ACHN (cell line): ENCODE measurements at places on chromosomes 2 and 18.

GRCh38 chr18:3603421-3604234 lies 153.7 kb downstream of the TGIF1 start:
- peak; percentile 96 for DNase-seq

DNA sequence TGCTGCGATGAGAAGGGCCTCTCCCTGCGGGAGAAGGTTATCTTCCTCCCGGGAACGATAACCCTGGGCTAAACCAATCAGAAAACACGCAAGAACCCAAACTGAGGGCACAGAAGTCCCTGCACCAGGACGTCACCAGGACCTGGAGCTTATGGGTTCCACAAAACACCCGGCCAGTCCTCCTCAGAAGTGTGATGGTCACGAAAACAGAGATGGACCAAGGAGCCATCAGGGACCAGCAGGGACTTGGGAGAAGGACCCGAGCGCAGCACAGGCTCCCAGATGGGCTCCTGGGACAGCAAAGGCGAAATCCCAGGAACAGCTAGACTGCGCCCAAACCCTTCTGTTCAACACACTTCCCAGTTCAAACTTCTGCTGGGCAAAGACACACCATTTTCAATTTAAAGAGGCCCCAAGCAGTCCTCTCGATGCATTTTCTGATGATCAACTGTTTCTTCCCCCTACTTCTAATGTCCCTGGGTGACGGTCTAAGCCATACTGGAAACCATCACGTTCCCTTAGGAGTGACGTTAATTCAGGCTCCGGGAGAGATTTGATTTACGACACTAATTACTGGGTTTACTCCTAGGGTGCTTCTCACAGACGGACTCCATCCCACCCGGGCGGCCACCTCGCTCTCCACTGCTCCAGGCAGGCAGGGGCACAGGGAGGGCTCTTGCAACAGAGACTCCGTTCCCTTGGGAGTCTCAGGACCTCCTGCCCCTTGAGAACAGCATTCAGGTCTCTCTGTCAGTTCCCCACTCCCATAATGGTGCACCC lies 29.2 kb downstream of the ZNF516 start:
- DNase-seq, result no peak

DNA sequence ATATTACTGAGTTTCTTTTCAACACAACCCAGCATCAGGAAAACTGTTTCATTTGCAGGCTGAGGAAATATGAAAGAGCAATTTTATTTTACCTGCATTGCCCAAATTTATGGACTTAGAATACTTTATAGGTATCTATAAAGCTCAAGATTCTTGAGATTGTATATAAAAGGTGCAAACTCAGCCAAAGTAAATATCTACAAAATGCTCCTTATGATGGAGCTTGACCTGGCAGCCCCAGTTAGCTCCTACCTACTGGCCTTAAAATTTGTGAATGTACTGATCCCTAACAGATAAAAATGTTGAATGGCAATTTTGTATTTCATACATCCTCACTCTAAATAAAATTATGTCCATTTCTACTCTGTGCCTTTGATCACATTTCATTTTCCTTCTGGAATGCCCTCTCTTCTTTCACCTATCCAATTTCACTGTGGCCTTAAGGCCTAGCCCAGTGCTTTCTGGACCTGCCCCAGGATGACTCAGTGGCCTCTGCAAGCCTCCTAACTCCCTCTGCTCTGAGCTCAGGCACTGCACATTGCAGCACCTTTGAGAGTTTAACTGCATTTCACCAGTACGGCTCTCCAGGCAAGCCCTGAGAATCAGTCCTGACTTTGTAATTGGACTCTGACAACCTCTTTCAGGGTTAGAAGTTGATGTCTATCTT lies 125.9 kb downstream of the ANTXR1 start:
- DNase-seq, result peak; percentile 89

DNA sequence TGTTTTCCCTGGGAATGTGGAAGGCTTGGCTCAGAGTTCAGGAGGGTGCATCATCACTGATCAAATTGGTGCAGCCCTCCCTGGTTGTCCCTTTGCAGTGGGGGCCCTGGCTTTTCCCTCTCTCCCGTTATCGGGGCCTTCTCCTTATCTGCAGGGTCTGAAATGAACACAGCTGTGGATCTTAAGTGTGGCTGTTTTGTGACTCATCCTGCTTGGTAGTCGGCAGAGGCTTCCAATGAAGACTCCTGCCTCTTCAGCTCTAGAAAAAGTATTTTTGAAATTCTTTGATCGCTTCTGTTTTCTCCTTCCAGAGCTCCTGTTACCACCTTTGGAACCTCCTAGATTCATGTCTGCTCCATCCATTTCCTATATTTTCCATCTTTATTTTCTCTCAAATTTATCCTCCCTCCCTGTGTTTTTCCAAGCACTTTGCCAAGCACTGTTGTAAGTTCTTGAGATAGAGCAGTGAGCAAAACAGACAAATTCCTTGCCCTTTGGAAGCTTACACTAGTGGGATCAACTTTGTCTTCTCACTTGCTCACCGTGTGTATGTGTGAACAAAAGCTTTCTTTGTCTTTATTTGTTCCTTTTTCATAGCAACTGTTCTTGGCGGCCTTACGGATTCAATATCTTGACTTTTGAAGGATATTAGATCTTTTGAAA lies 45.7 kb downstream of the RALB start:
- DNase-seq, result no peak

DNA sequence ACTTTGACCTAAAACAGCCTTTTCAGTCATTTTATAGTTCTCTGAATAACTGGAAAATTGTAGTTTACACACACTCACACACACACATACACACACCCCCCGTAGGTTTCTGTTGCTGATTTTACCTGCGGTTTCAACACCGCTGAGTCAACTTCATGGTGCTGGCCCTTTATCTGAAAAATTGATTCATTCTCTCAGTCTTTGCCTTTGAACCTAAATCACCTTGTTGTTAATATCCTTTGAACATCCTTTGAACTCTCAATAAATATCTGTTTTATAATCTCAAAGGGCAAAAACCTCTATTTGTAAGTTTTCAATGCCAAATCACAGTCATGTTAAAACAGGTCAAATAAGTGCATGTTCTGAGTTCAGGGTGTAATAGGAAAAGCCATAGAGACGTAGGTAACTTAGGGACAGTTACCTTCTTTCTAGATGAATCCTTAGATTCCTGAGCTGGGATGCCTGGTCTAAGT lies 109.0 kb upstream of the BZW1 start:
- no peak for DNase-seq

GRCh38 chr2:241239552-241240202 lies 51.2 kb downstream of the ANO7 start:
- no peak for DNase-seq

GRCh38 chr2:96241900-96242611 lies 23.7 kb downstream of the TMEM127 start:
- peak; percentile 14 for DNase-seq

GRCh38 chr2:54099829-54100585 lies 15.4 kb upstream of the ACYP2 start:
- DNase-seq, result no peak

- no peak for DNase-seq
Measured at GRCh38 chr18:27860011-27860410, 316.9 kb downstream of the CDH2 start.

GRCh38 chr2:142782942-142783443 lies 94.5 kb upstream of the KYNU start:
- DNase-seq, result no peak

DNA sequence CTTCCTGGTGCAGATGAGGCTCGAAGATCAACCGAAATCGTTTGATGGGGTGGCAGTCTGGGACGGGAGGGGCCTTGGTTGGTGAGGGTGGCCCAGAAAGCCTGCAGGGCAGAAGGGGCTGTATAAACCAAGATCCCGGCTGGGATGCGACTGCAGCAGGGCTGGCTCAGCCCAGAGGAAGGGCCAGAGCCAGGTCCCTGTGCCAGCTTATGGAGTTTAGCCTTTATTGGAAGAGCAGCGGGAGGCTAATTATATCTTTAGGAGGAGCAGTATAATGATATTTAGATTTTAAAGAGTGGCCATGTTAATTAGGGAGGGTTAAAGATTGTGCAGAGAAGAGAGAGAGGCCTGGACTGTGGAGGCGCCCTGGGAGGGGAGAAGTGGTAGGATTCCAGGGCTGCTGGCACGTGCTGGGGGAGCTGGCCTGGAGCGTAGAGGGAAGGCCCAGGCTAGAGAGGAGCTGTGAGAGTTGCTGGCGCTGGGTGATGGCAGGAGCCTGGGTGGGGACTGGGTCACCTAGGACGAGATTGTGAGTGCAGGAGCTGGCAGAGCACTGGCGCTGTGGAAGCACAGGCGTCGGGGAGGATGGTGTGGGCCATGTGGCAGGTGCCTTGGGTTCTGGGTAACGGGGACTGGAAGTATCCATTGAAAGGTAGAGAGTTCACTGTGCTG lies 25.1 kb downstream of the TRAF3IP1 start:
- DNase-seq, result no peak

- DNase-seq, result peak; percentile 66
Measured at GRCh38 chr18:59874166-59874565, 25.6 kb upstream of the PMAIP1 start.

GRCh38 chr2:151363709-151364108 lies 6.3 kb downstream of the TNFAIP6 start:
- DNase-seq, result no peak

DNA sequence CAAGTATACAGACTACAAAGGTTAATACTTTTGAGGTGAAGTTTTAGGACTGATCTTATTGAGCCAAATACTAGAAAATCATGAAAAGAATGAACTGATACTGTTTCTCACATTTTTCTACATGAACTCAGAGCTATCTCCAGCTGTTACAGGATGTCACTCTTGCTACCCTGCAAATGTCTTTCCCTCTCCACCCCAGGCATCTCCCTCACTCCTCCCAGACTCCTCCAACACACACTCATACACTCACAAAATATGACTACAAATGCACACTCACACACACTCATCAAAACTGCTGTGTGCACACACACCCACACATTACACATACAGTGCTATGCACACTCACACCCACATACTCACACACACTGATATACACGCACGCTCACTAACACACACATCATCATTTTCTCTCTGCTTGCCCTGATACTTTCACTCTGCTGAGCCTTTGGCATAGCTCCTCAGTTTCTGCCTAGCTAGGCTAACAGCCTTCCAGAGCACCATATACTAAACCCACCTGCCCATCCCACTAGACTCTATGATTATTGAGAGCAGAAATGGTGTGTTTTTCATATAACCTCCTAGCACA lies 273.3 kb downstream of the CD226 start:
- DNase-seq, result no peak

GRCh38 chr2:96396602-96397001 lies 61.0 kb downstream of the NCAPH start:
- no peak for DNase-seq

- DNase-seq, result no peak
Measured at GRCh38 chr18:22822841-22823508, 110.2 kb upstream of the RBBP8 start.

DNA sequence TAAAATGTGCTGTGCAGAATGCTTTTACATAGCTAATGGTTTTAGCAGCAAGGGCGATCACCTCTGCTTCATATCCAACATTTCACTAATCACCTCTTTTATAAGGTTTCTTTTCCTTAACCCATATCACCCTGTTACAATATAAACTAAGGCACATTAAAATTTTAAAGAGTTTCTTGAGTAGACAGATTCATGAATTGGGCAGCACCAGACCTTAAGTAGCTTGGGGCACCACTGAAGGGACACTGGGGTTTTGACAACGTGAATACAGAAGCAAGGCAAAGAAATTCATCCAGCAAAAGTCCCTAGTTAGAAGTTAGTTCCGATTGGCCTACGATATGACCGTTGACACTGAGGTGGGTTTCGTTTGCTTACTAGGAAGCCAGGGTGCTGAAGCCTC lies 44.0 kb upstream of the RALBP1 start:
- DNase-seq, result no peak

GRCh38 chr18:78776706-78777285 lies 202.8 kb upstream of the SALL3 start:
- no peak for DNase-seq

DNA sequence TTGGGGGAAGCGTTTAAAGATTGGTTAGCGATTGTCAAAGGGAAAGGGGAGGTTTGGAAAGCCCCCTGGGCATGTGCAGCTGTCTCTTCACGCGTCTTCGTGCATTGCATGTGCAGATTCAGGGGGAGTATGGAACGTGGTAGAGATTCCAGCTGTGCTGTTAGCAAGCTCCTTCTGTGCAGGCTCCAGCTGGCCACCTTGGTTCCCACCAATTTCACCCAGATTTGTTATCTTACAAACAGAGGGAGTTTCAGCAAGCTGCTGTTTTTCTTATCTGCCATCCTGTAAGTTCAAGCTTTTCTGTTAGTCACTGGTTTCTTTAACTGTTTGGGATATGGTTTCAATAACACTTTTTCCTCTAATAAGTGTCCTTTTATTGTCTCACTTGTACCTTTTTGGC lies 30.4 kb downstream of the FARP2 start:
- no peak for DNase-seq

DNA sequence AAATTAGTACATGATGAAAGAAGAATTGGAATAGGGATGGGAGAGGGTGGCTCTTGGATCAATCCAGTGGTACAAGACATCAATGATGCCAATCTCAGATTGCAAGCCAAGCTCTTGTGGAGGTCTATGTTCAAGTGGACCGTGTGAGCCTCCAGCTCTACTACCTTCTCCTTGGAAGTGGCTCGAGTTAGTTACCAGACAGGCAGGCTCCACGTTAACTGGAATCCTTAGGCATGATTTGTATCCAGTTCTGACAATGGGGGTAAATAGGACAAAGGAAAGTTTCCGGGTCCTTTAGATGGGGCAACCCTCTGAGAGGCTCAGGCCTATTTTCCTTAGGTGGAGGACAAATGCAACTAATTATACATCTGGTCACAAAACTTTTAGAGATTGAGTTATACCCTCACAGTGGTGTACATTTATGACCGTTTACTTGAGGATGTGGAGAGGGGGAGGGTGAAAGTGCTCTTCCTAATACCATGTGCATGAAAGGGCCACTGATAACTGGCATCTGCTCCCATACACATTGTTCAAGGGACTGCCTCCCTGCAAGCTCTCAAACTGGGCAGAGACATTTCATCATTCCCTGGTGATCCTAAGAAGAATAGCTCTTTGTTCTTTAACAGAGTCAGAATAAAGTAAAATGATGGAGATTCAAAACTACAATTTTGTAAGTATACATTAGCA lies 180.2 kb downstream of the SOCS6 start:
- no peak for DNase-seq

- DNase-seq, result no peak
Measured at GRCh38 chr18:39846265-39846664, 2108.8 kb upstream of the PIK3C3 start.

DNA sequence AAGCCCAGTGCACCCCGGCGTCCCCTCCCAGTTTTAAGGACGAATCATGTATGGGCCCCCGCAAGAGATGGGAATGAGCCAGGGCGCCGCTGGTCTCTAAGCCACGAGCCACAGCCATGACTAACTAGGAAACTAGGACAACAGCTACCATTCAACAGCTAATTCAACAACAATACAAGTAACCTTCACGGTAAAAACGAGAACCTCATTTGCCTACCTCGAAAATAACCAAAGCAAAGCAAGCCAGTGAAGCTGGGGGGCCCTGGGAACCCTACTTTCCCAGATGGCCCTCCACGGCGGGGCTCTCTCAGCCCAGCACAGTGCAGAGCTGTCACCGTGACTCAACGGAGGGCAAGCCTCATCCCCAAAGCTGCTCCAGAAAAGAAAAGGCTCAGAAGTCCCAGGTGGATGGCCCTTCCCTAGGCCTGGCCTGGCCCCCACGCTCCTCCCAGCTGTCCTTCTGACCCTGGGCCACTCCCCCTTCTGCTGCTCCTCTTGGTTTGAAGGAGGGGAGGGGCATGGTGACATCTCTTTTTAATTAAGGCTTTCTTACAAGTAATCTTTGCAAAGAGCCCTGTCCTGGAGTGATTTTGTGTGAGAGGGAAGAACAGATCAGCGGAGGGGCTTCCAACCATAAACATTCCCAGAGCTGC lies 126.3 kb downstream of the HDAC4 start:
- DNase-seq, result peak; percentile 39

GRCh38 chr2:168330624-168331423 lies 83.4 kb upstream of the STK39 start:
- no peak for DNase-seq
